ENCODE measurements at places on chromosomes 13 and 19.
A peak's percentile ranks its signal among the peaks of the same experiment; 100 is the strongest.

GRCh38 chr19:5355076-5355475 is 14.5 kb upstream of the PTPRS start:
- no peak for DNase-seq

GRCh38 chr19:5793188-5793587 is 2.2 kb upstream of the DUS3L start:
- DNase-seq, result no peak

DNA sequence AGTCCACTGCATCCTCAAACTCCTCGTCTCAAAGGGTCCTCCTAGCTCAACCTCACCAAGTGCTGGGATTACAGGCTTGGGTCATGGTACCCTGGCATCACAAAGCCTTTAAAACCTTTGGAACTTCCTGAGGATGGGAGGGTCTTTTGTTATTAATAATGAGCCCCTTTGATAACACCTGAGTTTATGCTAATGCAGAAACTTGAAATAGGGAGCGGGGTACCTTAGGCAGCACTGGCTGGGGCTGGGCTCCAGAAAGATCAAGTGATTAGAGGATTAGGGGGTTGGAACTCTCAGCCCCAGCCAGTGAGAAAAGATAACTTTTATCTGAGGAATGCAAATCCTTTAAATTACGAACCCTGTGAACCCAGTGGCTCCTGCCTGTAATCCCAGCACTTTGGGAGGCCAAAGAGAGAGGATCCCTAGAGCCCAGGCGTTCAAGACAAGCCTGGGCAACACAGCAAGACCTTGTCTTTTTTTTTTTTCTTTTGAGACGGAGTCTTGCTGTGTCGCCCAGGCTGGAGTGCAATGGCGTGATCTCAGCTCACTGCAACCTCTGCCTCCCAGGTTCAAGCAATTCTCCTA is 9.3 kb upstream of the PSPC1 start:
- DNase-seq, result no peak

- no peak for DNase-seq
These were observed 38.3 kb downstream of the TMED1 start for GRCh38 chr19:10797541-10798256.

DNA sequence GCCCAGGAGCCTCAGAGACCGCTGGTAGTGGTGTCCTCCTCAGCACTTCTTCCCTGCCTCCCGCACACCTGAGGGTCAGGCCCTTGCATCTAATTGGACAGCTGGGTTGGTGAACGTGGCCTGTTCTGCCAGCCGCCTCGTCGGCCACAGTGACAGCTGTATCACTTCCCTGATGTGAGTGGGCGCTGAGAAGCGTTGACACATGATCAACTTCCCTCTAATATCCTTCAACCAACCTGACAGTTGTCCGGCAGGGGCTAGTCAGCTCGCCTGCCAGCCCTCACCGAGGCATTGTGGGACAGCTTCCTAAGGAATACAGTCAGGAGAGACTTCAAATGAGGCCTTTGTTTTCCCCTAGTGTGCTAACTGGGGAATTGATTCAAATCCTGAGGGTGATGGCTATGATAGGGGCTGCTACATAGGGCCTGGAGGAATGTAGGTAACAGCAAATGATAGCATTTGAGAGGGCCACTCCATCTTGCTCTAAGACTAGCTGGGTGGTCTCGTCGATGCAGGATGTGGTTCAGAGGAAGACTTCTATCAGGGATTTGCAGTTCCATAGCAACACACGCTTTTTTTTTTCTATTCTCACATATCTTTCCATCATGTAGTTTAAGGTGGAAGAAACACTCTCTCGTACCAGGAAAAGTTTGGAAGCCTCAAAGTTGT is 230.8 kb downstream of the TSHZ3 start:
- no peak for DNase-seq

DNA sequence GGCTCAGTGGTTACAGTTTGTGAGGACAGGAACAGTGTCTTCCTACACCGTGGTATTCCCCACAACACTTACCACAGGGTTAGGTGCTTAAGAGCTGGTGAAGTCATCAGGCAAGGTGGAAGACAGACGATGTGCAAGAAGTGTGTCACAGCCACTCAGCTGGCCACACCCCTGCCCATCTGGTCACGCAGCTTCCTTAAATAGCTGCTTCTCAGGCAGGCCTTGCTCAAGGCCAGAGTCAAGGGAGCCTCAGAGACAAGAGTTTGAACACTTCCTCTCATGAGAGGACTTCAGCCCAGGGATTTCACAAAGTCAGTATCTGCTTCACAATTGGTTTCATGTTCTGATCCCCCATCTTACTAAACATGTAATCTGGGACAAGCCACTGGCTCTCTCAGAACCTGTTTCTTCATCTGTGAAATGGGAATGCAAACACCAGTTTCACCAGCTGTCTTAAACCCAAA is 80.3 kb upstream of the FRY start:
- peak; percentile 29 for DNase-seq

DNA sequence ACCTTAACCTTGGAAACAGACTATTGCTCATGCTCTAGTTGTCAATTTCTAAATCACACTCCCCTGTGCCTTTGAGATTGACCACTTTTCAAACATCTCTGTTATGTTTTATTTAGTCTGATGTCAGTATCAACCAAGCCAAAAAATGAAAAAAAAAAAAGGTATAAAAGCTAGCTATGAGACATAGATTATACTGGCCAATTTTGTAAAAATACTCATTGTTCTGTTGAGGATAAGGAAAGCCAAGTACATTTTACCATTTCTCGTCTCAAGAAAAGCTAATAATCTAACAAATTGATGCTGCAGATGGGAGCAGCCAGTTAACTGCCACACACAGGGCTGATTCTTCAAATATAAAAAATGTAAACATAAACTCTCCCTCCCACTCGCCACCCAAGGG is 572.6 kb upstream of the KLF12 start:
- DNase-seq, result no peak

GRCh38 chr13:25084096-25084495 is 11.8 kb upstream of the PABPC3 start:
- no peak for DNase-seq

GRCh38 chr13:28794396-28794795 is 25.7 kb upstream of the MTUS2 start:
- no peak for DNase-seq

DNA sequence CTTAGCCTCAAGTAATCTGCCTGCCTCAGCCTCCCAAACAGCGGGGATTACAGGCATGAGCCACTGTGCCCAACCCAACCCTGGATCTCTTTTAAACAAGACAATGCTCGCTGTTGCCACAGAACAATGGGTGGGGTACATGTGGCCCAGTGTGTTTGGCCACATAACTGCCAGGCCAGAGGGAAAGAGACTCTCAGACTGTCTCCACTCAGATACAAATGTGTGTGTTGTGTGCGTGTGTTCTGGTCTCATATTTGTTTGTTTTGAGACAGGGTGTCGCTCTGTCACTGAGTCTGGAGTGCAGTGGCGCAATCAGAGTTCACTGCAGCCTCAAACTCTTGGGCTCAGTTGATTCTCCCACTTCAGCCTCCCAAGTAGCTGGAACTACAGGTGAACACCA is 25.8 kb downstream of the LDLR start:
- no peak for DNase-seq

GRCh38 chr19:14439014-14439413 is 5.9 kb downstream of the PKN1 start:
- no peak for DNase-seq

DNA sequence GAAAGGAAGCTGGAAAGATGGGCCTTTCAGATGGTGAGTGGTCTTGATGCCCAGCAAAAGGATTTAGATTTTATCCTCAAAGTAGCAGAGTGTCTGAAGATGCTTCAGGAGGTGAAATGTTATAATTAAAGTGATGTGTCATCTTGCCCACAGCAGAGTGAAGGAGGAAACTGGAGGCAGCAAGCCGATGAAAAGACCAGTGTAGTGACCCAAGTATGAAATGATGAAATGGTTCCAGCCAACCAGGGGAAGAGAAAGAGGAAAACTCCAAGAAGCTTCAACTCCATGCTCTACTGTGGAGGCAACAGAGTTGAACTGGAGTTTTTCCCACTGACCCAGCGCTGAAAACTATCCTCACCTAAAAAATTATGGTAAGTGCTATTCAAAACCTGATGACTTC is 66.7 kb downstream of the FOXO1 start:
- DNase-seq, result no peak

- no peak for DNase-seq
These were observed 2.9 kb upstream of the NTF4 start for GRCh38 chr19:49067554-49067953.

GRCh38 chr13:77425705-77426104 is 98.8 kb upstream of the MYCBP2 start:
- DNase-seq, result no peak

DNA sequence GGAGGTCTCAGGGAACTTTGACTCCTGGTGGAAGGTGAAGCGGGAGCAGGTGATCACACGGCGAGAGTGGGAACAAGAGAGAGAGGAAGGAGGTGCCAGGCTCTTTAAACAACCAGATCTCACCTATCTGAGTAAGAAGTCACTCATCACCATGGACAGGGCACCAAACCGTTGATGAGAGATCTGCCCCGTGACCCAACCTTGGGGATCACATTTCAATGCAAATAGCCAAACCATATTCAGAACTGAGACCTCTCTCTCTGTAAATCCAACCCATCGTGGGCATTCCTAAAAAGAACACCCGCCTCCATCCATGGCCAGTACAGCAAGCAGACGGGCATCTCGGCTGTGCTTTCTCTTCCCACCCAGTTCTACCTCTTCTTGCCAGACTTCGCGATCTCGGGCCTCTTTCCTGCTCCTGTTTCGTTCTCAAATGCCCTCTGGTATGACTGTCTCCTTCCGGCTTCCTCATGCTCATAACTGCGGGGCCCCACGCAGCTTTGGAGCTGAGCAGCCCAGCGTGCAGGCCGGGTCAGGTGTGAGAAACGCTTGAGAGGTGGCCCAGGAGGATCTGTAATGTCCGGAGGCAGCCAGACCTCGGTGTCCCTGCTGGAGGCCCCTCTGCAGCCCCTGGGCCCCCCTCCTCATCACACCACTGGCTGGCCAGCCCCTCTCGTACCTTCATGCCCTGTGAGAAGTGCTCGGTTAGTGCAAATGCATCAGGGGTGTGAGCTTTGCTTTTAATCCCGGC is 97.0 kb upstream of the GPR183 start:
- no peak for DNase-seq

GRCh38 chr19:41637484-41637883 is 10.6 kb upstream of the CEACAM4 start:
- no peak for DNase-seq

- DNase-seq, result no peak
These were observed 386.1 kb upstream of the NBEA start for GRCh38 chr13:34555988-34556387.

DNA sequence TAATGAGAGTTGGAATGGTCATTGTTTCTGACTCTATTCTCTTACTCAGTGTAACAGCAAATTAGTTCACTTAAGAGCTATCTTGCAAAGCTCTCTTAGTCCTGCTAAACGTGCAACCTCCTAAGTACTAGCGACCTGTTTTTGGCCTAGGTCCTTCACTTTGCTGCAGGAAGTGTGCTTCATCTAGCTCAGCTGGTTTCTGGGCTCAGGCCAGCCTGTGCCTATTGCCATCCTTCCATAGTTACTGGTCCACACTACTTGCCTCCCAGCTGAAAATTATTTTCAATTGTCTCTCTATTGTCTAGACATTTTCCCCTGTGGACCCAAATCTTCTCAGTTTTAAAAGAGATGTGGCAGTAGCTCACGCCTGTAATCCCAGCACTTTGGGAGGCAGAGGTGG is 561.3 kb downstream of the FGF9 start:
- DNase-seq, result no peak

GRCh38 chr13:105247830-105248229 is 1287.6 kb downstream of the EFNB2 start:
- no peak for DNase-seq

DNA sequence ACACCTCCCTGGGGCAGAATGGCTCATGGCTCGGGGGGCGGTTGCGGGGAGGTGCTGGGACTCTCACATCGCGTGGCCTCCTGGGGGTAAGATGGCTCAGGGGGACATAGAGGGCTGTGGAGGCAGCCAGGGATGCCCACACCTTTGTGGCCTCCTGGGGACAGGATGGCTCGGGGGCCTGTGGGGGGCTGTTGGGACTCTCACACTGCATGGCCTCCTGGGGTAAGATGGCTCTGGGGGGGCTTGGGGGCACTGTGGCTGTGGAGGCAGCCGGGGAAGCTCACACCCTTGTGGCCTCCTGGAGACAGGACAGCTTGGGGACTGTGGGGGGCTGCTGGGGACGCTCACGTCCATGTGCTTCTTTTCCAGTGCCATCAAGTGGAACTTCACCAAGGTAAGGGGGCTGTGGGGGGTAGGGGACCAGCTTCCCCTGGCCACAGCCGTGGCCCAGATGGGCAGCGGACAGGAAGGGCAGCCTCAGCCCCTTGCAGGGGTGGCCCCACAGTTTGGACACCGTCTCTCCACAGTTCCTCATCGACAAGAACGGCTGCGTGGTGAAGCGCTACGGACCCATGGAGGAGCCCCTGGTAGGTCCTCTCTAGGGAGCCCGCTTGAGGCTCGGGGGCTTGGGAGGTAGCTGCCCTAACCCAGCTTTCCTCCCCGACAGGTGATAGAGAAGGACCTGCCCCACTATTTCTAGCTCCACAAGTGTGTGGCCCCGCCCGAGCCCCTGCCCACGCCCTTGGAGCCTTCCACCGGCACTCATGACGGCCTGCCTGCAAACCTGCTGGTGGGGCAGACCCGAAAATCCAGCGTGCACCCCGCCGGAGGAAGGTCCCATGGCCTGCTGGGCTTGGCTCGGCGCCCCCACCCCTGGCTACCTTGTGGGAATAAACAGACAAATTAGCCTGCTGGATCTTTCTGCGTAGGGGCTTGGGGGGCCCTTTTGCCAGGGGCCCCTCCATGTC is 2.4 kb downstream of the GPX4 start:
- DNase-seq, result no peak

DNA sequence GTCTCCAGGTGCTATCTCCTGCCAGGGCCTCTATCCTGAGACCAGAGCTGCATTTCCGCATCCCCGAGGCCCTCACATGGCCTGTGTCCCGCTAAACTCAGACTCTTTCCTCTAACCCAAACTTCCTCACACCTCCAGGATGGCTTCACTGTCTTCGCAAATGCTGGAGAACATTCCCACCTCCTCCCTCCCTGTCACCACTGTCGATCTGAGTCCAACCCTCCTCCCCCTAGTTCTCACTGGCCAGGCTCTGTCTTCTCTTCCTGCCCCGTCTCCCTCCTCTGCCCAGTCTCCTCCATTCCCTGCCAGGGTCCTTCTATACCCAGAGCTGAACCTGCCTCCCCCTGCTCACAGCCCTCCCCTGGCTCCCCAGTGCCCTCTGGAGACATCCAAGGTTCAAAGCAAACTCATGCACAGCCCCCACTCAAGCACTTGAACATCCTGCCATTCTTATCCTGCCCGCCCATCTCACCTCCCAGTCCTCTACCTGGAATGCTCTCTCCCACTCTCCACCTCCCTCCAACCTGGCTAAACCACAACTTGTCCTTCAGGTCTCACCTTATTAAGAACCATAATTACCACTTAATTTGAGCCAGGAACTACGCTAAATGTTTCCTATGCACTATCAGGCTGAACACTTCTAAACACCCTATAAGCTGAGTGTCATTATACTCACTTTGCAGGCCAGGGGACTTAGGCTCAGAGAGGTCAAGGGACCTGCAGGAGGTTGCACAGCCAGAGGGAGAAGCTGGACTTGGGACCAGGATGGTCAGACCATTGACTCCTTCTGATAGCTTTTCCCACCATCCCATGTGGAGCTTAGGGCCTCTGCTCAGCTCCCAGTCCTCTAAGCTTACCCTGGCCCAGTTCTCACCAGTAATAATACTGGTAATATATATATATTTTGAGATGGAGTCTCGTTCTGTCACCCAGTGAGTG is 961 bp upstream of the VSIG10L start:
- no peak for DNase-seq
